NCI-H1436 (cell line): ENCODE measurements at places on chromosomes 12 and 14.

DNA sequence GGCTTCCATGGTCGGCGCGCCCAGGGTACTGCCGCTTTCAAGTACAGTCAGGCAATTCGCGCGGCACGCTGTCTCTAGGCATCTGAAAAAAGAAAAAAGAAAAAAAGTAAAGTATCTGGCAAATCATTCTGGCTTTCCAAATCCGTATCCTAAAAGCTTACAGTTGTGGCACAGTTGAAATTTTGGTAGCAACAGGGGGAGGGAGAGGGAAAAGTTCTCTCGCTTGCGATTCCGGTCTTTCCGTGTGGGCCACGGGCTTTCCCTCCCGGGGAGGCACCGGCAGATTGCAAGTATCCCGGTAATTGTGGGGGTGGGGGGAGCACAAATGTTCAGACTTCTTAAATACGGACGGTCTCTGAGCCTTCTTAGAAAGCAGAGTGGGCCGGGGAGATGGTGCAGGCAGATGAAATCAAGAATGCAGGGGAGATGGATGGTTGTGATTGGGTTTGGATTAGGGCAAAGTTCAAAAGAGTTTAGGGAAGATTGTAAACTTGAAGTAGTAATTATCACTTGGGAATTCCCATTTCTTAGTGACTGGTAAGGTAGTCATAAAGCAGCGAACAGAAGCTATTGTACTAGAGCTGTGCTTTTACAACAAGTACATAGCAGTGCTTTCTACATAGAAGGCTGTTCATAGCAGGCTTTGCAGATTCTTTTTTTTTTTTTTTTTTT, 1.2 kb downstream of the SOCS2 start:
- no peak for DNase-seq

DNA sequence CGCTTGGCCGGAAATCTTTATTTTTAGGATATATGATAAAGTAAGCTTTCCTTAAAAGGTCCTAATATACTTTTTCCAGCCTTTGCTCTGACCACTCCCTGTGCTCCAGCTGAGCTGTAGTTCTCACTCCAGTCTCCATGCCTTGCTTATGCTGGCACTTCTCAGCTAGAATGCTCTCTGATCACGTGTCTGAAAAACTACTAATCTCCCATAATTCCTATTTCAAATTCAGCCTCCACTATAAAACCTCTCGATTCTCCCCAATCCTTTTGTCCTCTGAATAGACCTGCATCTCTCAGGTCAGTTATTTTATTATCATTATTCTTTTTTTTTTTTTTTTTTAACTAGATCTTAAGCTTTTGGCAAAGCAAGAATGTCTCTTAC, 3.7 kb downstream of the BIN2 start:
- no peak for DNase-seq

DNA sequence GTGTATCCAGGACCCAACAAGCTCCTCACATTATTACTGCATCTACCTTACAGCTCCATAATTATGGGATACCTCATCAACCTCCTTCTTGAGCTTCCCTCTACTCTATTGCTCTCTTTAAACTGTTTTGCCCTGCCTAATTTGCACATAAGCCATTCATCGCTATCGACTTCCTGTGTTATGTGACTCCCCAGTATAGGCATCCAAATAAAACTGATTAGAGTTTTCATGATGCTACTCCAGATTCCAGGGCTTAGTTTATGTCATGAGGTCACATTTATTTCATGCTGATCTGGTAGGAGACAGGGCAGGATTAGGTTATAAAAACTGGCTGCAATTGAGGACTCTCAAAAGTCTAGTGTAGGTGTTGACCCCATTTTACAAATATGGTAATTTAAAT, 569.9 kb upstream of the MGAT4C start:
- DNase-seq, result no peak

GRCh38 chr14:102321456-102322422, 2.2 kb downstream of the ZNF839 start:
- DNase-seq, result no peak

- DNase-seq, result no peak
These were observed 84.1 kb upstream of the TRAF3 start for GRCh38 chr14:102693006-102693755.
